ENCODE measurements at places on chromosomes 6 and 20.

DNA sequence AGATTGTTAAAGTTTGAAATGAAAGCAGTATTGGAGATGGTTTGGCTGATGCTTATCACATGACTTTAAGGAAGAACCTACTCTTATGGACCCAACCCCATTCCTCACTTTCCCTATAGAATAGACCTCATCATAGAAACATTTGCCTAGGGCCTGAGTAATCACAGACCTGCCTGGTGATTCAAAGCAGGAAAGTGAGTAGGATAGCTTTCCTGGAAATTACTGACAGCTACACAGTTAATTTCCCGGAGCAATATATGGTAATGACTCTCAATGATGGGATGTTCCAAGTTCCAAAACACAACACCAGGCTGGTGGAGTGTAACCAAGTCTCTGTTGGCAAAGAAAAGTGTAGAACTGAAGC lies 233.8 kb downstream of the SIM1 start:
- no peak for DNase-seq

GRCh38 chr20:38143238-38143645 lies 21.8 kb downstream of the TGM2 start:
- DNase-seq = no peak

DNA sequence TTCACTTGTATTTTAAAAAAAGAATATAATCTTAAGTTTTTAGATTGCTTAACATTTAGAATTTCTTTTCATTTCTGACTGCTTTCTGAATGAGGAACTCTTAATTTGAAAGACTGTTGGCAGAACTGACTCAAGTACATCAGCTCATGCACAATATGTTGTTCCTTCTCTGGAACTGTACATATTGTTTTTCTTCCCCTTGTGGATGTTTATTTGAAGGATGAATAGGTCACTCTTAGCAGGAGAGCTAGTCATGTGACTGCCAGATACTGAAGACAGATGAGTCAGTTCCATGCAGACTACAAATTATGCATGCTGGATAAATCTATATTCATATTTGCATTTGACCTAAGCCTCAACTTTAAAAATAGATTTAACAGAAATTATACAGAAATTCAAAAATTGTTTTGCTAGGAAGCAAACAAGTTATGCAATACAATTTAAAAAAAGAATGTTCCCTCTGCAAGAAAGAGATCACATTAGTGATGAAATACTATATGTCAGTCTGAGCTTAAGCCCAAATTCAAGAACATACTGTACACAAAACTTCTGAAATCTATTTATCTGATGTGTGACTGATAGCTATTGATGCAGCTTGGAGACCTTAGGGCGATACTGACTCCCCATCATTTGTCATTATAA lies 1274.9 kb upstream of the GJE1 start:
- no peak for DNase-seq

- peak; percentile 25 for DNase-seq
Measured at GRCh38 chr20:62860924-62861691, 514 bp downstream of the TCFL5 start.

- peak; percentile 36 for DNase-seq
Measured at GRCh38 chr6:38068854-38069590, 249.5 kb downstream of the ZFAND3 start.

DNA sequence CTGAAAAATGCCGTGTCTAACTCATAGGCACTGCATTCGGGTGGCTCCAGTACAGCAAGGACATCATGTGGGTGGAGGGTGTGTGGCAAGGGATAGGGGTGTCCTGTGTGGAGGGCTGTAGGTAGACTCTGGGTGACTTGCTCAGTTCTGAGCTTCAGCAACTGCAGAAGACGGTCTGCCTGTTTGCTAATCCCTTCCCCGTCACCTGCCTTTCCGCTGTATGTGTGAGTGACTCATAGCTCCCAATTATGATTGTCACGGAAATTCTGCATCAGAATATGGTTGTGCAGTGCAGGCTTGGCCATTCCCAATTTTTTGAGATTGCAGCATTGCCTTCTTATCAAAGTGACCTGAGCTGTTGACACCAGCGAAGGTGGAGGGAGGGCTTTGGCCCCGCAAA lies 174.3 kb downstream of the CDH4 start:
- DNase-seq = no peak
